Fibroblast of lung (primary cell): ENCODE measurements at places on chromosomes 3 and 15. TPM values are rescaled to one million over a fixed set of nuclear protein-coding genes. Genes with fewer than 3 reads are reported as not detected.

The CAMKV gene
- not detected in 2 replicates for total RNA-seq

The HMG20A gene
- 23.6 and 26.3 TPM in 2 replicates for total RNA-seq

The CCDC54 gene
- not detected in 2 replicates for total RNA-seq

The FANCD2OS gene
- total RNA-seq: not detected in 2 replicates

The HIGD2B gene
- 0.26 TPM in 1 of 2 replicates, not detected in the other for total RNA-seq

The GNB5 gene
- 40.3 and 52.2 TPM in 2 replicates for total RNA-seq

The KBTBD12 gene
- not detected in 2 replicates for total RNA-seq

The GOLGA8S gene
- total RNA-seq: under 0.01 TPM in 1 of 2 replicates, not detected in the other

The CKMT1B gene
- total RNA-seq: not detected in 2 replicates

The KCNH8 gene
- total RNA-seq: under 0.01 TPM in 2 replicates

The GOLGA6L4 gene
- 1.5 TPM in 2 replicates for total RNA-seq

The SETD5 gene
- total RNA-seq: 29.8 and 53.7 TPM in 2 replicates

The RRP9 gene
- 19.7 and 29.5 TPM in 2 replicates for total RNA-seq

The ITGA11 gene
- total RNA-seq: 29.6 and 43.7 TPM in 2 replicates

The DAZL gene
- not detected in 2 replicates for total RNA-seq

The CHRNA7 gene
- 0.17 and 0.26 TPM in 2 replicates for total RNA-seq

The CHL1 gene
- 0.33 and 2.1 TPM in 2 replicates for total RNA-seq

The GPR171 gene
- not detected in 2 replicates for total RNA-seq

The SPATA12 gene
- total RNA-seq: not detected in 2 replicates

The PLA1A gene
- total RNA-seq: under 0.01 and 0.26 TPM in 2 replicates

The GSK3B gene
- total RNA-seq: 37.3 and 37.5 TPM in 2 replicates

The SNURF gene
- total RNA-seq: 24.7 and 61.1 TPM in 2 replicates

The LRRC31 gene
- total RNA-seq: not detected in 2 replicates

The WNT7A gene
- not detected in 2 replicates for total RNA-seq

The CCDC39 gene
- under 0.01 TPM in 2 replicates for total RNA-seq

The CNTN4 gene
- 0.17 and 0.51 TPM in 2 replicates for total RNA-seq

The PDZRN3 gene
- 47.5 and 56.3 TPM in 2 replicates for total RNA-seq

The TIGIT gene
- not detected in 2 replicates for total RNA-seq

The CPNE9 gene
- under 0.01 TPM in 1 of 2 replicates, not detected in the other for total RNA-seq

The TNK2 gene
- total RNA-seq: 6.9 and 10.7 TPM in 2 replicates

The CLSTN2 gene
- under 0.01 TPM in 2 replicates for total RNA-seq
